ENCODE measurements at places on chromosomes 5 and 9. TPM values are rescaled to one million over a fixed set of nuclear protein-coding genes. Genes with fewer than 3 reads are reported as not detected.

The CCDC152 gene
- total RNA-seq, result not detected

The OR13D1 gene
- total RNA-seq, result not detected

DNA sequence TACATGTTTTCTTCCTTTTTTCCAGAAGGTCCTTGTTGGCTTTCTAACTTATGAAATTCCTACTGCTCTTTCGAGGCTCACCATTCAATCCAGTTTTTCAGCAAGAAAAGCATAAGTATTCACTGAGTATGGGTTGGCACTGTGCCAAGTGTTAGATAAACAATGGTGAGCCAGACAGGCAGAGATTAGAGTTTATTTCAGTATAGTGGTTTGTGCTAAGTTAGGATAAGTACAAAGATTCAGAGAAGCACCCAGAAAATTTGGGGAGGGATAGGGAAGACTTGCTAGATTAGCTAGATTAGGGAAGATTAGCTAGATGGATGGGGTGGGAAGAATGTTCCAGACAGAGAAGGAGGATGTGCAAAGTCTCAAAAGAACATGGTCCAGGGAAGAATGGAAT is 122.9 kb downstream of the OXCT1 start:
- DNase-seq, result no peak

GRCh38 chr5:10591966-10592365 is 28.1 kb downstream of the ANKRD33B start:
- DNase-seq, result no peak

DNA sequence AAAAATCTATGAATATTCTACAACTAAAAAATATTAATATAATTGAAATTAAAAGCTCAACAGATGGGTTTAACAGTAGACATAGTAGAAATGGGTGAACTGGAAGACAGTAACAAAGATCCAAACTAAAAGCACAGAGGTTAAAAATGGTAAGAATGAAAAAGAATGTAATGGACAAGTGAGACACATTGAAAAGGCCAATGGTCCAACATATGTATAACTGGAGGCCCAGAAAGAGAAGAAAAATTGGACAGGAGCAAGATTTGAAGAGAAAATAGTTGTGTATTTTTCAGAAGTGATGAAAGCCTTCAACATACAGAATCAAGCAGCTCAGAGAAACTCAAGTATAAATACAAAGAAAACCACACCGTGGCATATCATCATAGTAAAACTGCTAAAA is 58.6 kb downstream of the PCDHGC5 start:
- DNase-seq, result peak; percentile 35

DNA sequence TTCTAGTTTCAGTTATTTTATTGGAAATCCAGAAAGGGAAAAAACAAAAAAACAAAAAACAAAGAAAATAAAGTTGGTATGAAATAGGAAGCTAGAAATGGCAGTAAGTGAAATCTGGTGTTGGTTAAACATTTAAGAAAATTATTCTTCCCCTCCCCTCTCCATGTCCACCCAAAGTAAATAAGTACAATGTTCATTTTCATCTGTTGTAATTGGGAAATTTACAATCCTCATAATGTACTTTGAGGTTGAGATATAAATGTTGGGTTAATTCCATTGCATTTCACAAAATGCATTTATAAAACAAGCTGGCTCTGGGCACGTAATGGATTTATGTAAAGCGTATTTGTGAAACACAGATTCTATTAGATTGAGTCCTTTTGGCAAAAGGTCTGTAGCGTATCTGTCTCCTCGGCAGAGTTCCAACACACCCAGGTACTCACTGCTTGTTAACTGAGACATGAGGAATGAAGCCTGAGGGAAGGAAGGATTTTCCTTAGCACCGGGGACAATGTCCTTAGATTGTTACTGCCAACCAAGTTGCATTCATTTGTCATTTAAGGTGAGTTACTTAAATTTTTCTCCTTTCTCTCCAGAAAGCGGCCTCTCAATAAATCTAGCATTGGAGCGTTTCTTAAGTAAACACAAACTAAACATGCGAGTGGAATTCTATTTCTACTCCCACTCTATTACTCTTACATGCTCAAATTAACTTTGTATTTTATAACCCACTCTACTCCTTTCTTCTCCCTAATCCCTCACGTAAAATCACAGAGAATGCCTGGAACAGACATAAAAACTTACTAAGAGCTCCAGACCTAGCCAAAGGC is 912.3 kb upstream of the WWC1 start:
- no peak for DNase-seq

DNA sequence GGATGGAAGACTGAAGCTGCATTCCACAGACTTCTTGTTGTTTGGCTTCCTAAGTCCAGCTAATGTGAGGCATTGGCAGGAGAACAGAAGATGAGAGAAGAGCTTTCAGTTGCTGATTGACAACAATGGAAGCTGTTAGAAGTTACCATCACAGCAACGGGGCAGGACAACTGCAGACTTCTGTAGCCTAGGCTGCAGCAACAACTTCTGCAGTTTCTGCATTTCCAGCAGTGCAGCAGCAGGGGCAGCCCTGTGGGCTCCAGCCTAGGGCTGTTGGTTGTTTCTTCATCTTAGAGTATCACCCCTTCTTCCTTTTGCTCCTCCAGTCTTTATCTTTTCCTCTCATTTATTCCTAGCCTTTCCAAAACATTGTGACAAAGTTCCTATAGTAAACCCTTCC is 528.8 kb upstream of the PTGER4 start:
- DNase-seq, result no peak
